ENCODE measurements at places on chromosomes 7 and 10.

GRCh38 chr7:145211211-145211610 is 375.4 kb upstream of the TPK1 start:
- DNase-seq: no peak

GRCh38 chr7:153943457-153943856 is 108.7 kb upstream of the DPP6 start:
- DNase-seq: no peak

- no peak for DNase-seq
These were observed 155.8 kb downstream of the CHN2 start for GRCh38 chr7:29350351-29350750.

- no peak for DNase-seq
These were observed 20.2 kb downstream of the PLPP4 start for GRCh38 chr10:120477021-120477742.

DNA sequence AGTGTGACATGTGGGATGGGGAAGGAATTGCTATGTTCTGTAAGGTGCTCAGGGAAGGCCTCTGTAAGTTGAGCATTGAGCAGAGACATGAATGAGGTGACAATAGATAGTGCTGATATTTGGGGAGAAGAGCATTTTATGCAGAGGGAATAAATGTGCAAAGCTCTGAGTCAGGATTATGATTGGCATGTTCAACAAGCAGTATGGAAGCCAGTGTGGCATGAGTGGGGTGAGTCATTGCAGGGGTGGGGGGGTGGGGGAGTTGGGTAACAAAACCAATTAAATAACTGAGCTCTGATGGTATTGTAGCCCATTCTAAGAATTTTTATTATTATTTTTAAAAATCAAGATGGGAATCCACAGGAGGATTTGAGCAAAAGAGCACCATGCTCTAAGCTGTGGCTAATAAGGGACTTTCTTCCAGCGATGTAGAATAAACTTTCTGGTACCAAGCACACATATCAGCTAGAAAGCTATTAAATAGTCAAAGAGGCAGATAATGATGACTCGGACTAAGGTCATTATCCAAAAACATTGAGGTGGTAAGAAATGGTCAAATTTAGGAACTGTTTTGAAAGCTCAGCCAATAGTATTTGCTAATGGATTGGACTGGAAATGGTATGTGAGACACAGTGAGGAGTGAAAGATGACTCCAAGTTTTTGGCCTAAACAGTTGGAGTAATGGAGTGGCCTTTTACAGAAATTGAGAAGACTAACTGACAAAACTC is 96.4 kb downstream of the PRKG1 start:
- DNase-seq: no peak

DNA sequence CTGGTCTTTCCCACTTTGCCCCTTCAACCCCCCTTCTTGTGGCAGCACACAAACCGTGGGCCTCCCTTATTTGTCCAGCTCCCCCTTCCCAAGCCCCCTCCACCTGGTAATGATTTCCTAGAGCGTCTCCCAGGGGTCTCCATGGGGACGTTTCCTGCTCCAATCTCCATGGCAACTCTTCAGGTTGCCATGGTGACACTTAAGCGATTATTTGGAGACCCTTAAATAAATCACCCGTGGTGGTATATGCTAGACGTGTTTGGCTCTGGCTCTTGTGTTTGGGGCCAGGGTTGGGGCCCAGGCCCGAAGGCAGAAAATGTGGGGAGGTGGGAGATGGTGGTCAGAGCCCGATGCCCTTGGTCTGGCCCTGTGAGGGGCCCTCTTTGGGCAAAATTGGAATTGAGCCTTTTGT is 41.1 kb upstream of the DLG5 start:
- DNase-seq: no peak

DNA sequence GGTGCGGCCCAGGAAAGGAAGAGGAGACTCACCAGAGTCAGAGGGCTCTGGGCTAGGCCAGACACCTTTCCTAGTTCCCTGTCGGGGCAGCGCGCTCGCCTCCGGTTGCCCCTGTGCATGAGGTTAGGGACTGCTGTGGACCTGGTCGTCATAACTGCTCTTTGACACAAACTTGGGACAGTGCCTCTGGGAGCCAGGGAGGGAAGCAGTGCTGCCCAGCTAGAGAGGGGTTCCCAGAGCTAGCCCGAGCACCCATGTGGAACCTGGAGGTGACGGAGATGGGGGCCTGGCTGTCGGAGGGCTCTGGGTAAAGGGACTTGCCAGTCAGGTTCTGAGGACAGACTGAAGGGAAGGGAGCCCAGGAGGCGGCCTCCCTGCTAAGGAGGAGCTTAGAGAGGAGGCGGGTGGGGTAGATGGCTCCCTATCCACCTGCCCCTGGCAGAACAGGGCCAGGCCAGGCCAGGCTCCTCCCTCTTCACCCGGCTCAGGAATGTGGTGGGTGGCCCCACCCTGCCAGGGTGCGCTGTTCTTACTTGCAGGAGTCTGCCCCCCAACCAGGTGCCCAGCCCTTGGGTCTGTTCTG is 29.7 kb downstream of the AGAP3 start:
- no peak for DNase-seq

DNA sequence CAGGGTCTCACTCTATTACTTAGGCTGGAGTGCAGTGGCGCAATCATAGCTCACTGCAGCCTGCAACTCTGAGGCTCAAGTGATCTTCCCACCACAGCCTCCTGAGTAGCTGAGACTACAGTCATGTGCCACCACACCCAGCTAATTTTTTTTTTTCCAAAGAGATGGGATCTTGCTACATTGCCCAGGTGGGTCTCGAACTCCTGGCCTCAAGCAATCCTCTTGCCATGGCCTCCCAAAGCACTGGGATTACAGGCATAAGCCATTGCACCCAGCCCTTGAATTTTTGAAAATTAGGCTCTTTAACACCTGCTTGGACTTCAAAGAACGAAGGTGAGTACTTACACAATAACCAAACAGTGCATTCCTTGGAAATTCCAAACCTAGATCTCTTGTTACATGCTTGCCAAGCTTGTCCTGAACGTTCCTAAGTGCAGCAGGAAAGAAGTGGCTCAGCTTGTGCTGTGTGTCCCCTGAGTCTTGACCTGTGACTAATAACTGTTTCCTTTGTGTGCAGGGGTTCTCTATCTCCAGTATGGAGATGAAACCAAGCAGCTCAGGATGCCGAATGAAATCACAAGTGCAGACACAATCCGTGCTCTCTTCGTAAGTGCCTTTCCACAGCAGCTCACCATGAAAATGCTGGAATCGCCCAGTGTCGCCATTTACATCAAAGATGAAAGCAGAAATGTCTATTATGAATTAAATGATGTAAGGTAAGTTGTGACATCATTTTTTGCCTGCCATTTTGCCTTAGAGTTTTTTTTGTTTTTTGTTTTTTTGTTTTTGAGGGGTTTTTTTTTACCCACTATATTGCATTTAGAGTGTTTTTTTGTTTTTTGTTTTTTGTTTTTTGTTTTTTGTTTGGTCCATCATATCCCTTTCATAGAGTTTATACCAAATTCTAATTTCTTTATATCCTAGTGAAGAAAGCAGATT is 223.8 kb downstream of the KIAA1217 start:
- DNase-seq: no peak

GRCh38 chr7:91249506-91250233 is 14.6 kb upstream of the FZD1 start:
- no peak for DNase-seq

GRCh38 chr10:102656791-102657371 is 12.6 kb downstream of the TRIM8 start:
- DNase-seq: no peak

DNA sequence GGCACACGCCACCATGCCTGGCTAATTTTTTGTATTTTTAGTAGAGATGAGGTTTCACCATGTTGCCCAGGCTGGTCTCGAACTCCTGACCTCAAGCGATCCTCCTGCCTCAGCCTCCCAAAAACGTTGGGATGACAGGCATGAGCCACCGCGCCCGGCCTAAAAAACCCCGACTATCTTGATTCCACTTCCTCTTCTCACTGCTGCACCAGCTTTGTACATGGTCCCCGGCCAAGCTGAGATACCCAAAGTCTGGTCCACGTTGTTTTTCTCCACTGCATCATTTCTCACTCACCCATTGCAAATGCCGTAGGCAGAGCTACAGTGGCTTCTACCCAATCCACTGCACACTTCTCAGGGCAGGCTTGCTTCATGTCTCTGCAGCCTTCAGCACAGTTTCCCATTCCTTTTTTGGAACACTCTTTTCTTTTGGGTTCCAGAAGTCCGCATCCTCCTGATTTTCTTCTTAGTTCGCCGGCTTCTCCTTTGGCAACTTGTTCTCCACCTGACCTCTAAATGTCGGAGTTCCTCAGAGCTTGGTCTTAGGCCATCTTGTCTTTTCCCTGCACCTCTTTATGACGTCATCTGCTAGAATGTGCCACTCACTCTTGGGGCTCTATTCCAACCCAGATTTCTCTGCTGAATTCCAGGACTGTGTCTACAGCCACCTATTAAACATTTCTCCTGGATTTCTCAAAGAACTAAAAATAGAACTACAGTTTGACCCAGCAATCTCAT is 6.0 kb upstream of the GNB2 start:
- no peak for DNase-seq

DNA sequence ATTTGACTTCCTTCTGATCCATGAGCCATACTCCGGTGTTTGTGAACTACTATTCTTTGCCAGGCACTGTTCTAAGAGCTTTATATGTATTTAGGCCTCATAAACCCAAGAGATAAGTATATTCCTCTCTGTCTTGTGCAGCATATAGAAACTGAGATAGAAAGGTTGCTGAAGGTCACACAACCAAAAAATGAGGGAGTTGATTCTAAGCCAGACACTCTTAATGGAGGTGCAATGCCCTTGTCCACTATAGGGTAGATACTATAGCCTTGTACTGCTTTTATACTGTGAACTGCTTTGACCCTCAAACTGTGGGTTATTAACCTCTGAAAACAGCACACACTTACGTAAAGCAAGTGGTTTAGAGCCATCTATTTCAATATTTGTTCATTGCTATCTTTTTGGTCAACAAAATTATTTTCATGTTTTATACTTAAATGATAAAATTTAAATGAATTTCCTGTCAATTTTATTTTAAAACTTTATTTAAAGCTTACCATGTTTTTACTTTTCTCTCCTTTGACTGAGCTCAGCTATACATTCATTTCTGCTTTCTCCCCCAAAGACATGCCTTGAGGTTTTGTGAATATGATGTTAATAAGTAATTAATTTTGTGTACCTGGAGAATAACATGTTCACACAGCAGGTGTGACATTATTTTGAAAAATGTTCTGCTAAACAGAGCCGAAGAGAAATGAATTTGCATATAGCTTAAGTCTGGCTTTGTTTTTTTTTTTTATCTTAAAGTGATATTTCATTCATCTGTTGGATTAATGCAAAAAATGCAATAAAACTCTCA is 687.3 kb downstream of the DNAJB9 start:
- peak; percentile 22 for DNase-seq

- DNase-seq: peak; percentile 55
These were observed 475.5 kb downstream of the NXPH1 start for GRCh38 chr7:8908889-8909288.

- DNase-seq: no peak
These were observed 89.2 kb downstream of the AOAH start for GRCh38 chr7:36635091-36635490.

GRCh38 chr10:120530699-120531098 is 73.7 kb downstream of the PLPP4 start:
- DNase-seq: no peak

DNA sequence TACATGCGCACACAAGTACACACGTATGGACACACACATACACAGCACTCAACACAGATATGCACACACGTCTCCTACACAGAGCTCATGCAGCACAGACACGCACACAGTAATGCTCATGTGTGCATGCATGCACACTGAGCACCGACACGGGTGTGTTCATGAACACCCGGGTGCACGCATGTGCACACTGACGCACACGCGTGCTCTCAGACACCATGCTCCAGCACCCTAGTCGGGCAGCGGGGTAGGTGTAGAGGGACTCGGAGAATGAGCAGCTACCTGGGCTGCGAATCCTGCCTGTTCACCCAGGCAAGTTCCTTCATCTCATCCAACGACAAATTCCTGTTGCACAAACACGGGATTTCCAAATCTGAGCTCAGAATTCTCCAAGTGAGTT is 184.7 kb downstream of the MAD1L1 start:
- no peak for DNase-seq

GRCh38 chr7:2115760-2116447 is 116.8 kb downstream of the MAD1L1 start:
- no peak for DNase-seq

- DNase-seq: no peak
These were observed 148.5 kb downstream of the MTERF1 start for GRCh38 chr7:91731976-91732375.

- no peak for DNase-seq
These were observed 9.1 kb downstream of the CELF2 start for GRCh38 chr10:11026773-11027172.

DNA sequence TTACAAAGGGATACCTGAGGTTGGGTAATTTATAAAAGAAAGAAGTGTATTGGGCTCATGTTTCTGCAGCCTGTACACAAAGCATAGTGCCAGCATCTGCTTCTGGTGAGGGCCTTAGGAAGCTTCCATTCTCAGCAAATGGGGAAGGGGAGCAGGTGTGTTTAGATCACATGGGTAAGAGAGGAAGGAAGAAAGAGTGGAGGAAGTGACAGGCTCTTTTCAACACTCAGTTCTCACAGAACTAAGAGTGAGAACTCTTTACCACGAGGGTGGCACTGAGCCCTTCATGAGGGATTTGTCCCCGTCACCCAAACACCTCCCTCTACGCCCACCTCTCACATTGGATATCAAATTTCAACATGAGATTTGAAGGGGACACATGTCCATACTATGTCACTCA is 506 bp upstream of the FAM170B start:
- DNase-seq: no peak

DNA sequence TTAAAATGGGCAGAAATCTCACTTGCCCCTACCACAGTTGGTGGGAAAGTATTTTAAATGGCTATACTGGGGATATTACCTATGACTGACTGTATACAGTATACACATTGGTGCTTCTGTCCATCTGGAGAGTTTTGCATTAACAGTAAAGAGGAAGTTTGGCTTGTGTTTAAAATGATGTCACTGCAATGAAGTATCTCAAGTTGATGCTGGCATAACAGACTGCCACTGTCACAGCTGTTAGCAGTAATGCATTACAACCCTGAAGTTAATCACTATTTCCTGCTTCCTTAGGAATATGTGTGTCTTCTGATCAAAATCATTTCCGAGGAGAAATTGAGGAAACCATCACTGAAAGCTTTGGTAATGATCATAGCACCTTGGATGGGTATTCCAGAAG is 1.9 kb downstream of the DKK1 start:
- no peak for DNase-seq

GRCh38 chr10:61845950-61846268 is 55.6 kb upstream of the ARID5B start:
- DNase-seq: no peak

- no peak for DNase-seq
These were observed 31.1 kb upstream of the HIBADH start for GRCh38 chr7:27693794-27694193.

GRCh38 chr7:129436335-129436923 is 2.2 kb downstream of the STRIP2 start:
- no peak for DNase-seq
